ENCODE measurements at places on chromosomes 11 and 22.

DNA sequence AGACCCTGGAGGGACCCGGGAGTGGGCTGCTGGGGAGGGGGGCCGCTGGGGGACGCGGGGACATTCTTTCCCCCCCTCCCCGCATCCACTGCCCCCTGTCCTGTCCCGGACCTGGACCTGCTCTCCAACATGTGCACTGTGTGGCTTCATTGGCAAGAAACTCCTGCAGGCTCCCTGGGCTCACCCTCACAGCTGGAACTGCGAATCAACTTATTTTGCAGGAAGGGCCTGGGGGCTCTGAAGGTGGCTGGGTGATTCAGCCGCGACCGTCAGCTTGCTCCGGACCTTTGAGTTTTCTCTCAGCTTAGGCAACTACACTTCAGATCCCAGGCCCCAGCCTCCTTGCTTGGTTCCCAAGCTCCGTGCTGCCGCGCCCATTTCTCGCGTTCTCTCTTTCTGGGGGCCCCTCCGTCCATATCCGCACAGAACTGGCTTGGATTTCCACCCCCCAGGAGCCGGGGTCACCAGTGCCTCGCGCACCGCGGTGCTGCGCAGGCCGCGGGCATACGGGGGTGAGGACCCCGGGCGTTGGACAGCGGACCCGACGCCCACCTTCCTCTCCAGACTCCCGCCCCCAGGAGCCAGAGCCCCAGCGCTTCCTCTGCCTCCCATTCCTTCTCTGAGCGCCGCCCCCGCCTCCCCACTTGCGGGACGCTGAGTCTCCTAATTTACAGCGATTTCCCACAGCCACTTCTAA is 471 bp upstream of the AHNAK start:
- peak; percentile 33 for DNase-seq

DNA sequence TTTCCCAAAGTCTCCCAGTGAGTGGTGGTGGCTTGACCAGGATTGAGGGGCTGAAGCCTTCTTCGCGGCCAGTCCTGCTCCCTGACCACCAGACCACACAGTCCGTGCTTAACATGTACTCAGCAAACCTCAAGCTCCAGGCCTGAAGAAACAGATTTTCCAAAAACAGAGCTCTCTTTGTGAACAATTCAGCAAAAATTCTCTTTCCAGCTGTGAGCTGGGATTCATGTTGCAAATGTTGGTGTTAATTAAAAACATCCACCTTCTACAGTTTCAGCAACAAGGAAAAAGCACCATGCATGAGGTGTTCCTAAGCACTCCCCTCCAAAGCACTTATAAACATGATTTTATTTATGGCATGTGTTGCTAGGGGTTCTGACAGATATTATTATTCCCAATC is 129.5 kb downstream of the ETS1 start:
- DNase-seq, result no peak

DNA sequence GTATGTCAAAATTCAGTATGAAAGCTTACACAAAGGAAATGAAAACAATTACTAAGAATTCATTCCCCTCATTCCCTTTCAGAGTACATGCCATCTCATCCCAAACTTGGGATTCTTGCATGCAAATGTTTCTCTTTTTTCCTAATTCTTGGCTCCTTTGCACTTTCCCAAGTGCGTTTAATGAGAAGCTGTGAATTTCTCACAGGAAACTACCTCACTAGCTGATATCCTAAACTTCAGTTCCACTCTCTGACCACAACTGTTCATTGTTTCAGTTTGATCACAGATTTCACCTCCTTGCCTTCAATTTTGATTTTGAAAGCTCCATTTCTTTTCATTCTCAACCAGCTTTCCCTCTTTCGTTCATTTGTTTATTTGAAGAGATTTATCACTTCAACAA is 5.9 kb upstream of the ARL14EP start:
- DNase-seq, result no peak

DNA sequence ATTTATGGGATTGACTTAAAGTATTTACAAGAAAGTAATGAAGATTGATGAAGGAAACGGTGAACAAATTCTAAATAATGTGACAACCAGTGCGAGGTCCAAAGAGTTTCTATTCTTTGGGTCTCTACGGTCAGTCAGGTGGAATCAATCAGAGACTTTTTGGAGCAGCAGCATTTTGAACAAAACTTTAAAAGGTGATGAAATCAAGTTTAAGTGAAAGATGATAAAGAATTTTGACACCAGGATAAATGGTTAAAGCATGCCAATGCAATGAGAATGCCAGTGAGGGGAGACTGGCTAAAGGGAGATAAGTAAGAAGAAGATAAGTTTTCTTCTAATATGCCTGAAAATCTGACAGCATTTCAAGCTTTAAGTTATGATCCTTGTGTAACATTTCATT is 67.9 kb downstream of the DCUN1D5 start:
- DNase-seq, result no peak

DNA sequence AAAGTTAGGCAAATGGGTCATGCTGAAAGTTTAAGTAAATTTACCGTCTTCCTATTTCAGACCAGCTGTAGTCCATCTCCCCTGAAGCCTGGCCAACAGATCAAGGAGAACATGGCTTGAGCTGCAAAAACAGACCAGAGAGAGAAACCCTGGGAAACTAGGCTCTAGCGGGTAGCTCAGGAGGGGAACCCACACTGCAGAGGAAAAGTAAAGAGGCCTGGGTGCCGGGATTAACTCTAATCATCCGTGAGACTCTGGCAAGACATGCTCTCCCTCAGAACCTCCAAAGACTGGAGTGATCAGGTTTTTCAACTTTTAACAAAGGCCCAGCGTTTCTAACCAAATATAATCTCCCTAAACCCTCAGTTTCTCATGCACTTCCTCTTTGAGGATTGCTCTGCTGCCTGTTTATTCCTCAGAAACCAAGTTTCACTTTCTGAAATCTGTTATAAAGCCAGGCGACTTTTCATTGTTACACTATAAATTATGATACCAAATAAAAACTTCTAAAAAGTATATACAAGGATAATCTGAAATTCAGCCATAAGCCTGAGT is 67.5 kb downstream of the GAB2 start:
- peak; percentile 49 for DNase-seq

- no peak for DNase-seq
Measured at GRCh38 chr22:25137577-25138525, 61.8 kb upstream of the CRYBB3 start.

GRCh38 chr11:75403983-75404658 is 4.8 kb downstream of the RPS3 start:
- no peak for DNase-seq

- DNase-seq, result peak; percentile 38
Measured at GRCh38 chr22:39530692-39531331, 1.7 kb downstream of the RPS19BP1 start.

GRCh38 chr11:45187375-45187774 is 40.9 kb downstream of the PRDM11 start:
- DNase-seq, result no peak

DNA sequence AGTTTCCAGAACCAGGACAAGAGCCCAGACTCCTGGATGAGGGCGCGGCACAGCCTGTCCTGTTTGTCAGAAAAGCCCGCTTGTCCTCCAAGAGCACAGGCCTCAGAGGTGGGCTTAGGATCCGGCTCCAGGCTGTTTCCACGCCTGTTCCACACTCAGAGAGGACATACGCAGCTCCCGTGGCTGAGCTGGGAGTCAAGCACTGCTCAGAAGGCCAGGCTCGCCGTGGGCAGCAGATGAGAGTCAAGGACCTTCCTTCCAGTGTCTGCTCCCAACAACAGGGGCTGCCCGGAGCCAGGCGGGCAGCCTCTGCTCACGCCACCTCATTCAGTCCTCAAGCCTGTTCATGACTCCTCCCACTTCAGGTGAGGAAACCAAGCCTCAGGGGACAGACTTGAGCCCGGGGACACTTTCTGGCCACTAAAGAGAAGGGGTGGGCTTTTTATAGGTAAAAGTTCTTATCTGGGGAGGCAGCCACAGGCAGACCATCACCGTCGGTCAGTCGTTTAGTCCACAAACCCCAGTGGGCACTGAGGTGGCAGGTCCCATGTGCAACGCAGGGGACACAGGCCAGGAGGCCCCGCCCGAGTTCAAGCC is 3.8 kb downstream of the CYB5R3 start:
- DNase-seq, result peak; percentile 70

DNA sequence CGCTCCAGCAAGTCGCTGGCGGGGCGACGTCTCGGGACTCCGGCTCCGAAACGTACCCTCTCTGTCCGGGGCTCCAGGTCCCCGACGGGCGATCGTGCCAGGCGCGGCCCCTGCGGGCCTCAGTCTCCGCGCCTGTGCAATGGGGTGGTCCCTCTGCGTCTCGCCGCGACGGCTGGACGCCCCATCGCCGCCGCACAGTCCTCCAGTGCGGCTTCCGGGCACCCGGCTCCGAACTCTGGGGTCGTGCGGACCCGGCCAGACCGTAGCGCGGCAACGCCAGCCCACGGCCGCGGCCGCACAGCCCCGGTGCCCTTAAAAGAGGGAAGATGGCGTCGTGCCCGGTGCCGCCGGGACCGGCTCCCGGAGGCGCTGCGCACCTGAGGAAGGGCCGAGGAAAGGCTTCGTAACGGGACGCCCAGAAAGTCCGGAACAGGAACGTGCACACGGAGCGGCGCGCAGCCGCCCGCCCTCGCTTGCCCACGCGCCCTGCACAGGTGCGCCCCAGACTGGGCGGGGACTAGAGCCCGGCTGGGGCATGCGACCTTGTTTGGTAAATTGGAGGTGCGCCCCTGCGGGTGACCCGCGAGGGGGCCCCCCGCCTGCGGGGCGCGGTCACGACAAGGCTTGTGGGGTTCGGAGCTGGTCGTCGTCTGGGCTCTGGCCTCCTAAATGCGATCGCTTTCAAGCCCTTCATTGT is 525 bp downstream of the BIK start:
- no peak for DNase-seq
